ENCODE measurements at places on chromosomes 7 and 10.

- no peak for DNase-seq
Observed at GRCh38 chr10:103757531-103758293, 97.7 kb downstream of the SH3PXD2A start.

DNA sequence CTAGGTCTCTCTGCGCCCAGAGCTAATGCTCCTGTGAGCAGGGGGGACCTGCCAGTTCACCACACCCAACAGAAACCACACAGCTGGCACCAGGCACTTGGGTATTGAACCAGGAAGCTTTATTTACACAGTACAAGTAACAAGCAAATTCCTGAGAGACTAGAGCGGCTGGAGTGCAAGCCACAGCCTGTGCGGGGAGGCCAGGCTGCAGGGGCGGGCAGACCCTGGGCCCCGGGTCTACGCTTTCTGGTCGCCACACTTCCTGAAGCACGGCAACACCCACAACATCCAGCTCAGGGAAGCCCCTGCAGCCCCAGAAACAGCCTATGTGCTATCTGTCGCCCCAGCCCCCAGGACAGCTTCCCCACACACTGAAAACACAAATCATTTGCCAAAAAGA lies 125.0 kb downstream of the FAM53B start:
- peak; percentile 68 for DNase-seq

DNA sequence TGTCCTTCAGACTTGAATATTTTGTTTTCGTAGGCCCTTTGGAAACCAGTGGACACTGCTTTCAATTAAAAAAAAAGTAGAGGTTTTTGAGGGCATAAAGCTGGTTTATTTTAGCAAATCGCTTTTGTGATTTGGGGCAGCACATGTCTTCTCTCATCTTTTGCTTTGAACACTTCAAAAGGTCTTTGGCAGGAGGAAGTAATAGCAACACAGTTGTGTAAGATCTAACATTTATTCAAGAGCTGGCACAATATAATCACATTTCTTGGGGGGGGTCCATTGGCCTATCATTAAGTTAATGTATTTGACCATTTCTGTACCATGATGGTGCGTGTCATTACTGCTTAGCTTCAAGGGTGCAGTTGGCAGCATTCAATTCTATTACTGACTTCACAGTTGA lies 42.4 kb downstream of the DYNC1I1 start:
- no peak for DNase-seq

- DNase-seq, result no peak
Observed at GRCh38 chr7:4450483-4450882, 231.6 kb upstream of the FOXK1 start.

- DNase-seq, result no peak
Observed at GRCh38 chr10:126177417-126178030, 210.8 kb downstream of the ADAM12 start.

- no peak for DNase-seq
Observed at GRCh38 chr7:79268730-79269129, 184.7 kb downstream of the MAGI2 start.

DNA sequence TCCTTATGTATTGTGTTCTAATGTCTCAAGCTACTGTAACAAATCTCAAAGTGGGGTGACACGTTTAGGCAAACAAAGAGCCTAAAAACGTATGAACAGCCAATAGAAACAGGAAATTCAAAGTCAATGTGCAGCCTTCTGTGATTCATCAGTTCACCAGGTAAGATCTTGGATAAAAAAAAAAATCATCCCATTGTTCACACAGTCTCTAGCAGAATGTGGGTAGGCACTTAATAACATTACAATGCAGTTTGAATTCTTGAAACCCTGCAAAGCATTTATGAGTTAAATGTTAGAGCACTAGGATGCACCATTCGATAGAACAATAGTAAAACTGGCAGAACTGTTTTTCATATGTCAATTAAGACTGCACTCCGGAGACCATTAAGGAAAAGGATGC lies 88.2 kb upstream of the HDAC9 start:
- DNase-seq, result no peak

- DNase-seq, result no peak
Observed at GRCh38 chr10:89853781-89854191, 152.4 kb downstream of the KIF20B start.

DNA sequence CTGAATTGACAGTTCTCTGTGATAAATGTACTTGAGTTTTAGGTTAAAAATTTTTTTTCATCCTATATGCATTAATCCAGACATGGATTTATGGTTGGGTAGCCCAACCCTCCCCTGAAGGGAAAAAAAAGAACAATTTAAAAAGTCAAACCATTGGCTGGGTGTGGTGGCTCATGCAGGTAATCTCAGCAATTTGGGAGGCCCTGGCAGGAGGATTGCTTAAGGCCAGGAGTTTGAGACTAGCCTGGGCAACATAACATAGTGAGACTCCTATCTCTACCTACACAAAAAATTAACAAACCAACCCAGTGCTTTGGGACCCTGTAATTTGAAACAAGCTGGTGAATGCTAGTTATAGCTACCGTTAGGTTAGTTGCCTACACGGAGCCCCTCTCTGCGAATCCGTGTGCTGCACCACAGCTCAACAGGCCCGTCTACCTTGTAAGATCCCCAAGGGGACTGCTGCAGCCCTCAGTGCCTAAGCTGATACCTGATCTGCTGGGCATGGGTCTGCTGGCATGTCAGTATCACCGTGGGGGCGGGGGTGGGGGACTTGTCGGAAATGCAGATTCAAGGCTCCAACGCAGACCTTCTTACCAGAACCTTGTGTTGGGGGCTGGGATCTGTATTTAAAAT lies 32.8 kb downstream of the TSPAN14 start:
- DNase-seq, result no peak

- no peak for DNase-seq
Observed at GRCh38 chr10:13959443-13960359, 371.0 kb downstream of the FRMD4A start.

DNA sequence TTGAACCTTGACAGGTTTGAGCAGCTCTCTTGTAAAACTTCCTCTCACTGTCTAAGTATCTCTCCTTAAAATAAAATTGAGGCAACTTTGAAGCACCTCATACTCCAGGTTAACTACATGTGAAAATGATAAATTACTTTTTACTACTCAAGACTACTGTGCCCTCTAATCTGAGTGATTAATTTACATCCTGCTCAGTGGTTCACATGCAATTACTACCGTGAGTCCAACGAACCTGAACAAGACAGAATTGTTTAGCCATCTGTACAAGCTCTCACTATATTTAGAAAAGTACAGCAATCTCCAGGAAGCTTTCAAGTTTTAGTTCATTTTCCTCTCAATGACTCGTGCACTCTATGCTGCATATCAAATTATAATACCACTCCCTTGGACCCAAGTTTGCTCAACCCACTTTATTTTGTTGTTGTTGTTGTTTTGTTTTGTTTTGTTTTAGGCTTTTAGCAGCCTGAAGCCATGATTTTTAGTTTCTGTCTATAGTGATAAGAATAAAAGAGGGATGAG lies 21.2 kb downstream of the PDE1C start:
- DNase-seq, result no peak

DNA sequence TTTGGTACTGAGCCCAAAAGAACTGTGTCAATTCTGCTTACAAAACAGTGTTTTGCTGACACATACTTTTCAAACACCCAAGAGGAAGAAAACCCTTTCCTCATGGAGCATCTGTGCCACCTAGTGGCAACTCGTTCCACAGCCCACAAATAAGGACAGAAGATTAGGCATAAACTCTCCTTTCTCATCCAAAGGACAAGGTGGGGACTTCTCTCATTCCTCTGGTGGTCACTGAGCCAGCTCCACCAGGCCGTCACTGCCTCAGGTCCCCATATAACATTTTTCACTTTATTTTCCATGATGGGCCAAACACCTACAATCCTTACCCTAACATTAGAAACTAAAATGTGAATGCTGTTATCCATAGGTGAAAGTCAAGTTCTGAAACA lies 76.9 kb downstream of the RNF216 start:
- DNase-seq, result peak; percentile 65

DNA sequence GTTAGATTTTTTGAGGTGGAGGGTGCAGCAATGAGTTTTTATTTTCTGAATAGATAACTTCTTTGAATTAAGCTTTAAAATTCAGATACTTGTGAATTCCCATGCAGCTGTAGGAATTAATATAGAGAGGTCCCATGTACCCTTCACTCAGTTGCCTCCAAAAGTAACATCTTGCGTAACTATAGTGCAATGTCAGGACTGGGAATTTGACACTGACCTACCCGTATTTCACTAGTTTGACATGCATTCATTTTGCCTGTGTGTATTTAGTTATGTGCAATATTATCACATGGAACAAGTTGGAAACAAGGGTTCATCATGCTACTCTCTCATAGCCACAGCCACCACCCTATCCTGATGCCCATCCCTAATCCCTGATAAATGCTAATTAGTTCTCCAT lies 147.1 kb upstream of the IGFBP3 start:
- no peak for DNase-seq

- DNase-seq, result no peak
Observed at GRCh38 chr10:91210435-91210834, 10.0 kb upstream of the PCGF5 start.

DNA sequence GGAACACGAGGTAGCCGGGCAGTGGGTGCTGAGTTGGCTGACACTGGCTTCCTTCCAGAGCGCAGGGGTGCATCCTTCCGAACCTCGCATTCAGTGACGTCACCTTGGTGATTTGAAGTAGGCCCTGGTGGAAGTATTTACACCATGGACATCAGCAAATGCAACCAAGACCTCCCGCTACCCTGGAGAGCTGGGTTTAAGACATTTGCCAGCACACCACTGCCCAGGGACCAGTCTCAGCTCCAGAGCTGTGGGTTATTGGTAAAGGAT lies 106.4 kb upstream of the GPR26 start:
- DNase-seq, result peak; percentile 8

GRCh38 chr10:29535012-29535777 lies 99.6 kb downstream of the SVIL start:
- DNase-seq, result no peak

GRCh38 chr10:132449051-132449810 lies 52.2 kb downstream of the PWWP2B start:
- DNase-seq, result no peak

GRCh38 chr7:29684787-29685650 lies 121.3 kb upstream of the WIPF3 start:
- DNase-seq, result peak; percentile 45

- no peak for DNase-seq
Observed at GRCh38 chr7:5296015-5296610, 13.4 kb downstream of the SLC29A4 start.

DNA sequence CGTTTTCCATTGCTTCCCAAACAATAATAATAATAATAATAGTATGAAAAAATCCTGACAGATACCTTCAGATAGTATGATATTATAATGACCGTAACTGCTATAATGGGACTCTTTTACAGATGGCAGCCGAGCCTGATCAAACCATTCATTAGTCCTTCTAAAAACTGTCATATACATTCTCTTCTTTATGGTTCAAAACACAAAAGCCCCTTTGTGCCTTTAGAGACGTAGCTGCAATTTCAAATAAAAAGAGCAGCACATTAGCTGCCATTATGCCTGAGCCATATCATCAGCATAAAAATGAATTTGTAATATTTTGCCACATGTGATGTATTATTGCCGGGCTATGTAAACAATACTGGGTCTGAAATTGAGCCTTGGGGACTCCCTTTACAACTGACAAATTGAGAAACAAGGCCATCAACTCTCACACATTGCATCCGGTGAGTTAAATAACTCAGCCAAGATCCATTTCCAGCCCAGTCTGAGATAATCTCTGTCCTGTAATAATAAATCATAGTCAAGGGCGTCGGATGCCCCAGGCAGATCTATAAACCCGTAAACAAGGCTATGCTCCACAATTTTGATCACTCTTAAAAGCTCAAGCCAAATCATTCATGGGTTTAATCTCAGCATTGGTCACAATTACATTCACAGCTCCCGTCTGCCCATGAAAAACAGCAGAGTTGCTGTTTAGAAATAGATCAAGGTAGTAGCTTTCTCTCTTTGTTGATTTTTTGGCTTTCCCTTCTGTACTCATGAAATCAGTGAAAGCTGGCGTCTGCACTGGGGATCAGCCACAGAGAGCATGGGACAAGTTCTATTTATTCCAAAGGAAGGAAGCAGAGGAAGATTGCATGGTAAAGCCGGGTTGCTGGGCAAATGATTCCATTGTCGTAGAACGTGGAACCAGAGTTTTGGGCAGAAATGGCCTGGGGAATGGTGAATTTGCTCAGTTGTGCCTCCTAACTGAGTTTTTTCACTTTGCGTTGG lies 150.1 kb upstream of the BMPER start:
- DNase-seq, result no peak

DNA sequence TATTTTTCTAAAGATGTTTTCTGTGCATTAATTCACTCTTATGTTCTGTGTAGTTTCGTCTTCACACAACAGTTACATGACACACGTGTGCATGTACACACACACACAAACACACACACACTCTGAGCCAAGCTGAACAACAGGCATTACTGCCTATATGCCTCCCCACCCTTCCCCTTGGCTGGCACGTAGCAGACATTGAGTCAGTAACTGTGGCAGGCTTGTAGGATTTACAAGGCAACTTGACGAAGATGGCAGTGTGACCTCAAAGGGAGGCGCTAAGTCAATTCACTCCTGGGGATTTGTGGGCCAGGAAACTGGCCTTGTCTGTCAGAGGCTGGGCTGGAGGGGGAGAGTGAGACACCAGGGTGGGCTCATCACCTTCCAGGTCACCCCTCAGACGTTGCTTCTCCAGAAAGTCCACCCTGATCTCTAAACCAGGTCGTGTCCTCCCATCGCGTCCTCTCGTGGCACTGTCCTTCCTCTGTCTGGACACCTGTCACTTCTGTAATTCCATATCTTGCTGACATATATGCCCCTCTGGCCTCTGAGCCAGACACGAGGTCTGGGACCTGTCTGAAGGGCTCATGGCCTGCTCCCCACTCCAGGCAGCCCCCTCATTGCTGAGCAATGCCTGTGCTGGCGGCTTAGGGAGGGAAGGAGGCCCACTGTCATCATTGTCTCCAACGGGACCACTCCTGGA lies 41.1 kb upstream of the INPP5A start:
- no peak for DNase-seq

DNA sequence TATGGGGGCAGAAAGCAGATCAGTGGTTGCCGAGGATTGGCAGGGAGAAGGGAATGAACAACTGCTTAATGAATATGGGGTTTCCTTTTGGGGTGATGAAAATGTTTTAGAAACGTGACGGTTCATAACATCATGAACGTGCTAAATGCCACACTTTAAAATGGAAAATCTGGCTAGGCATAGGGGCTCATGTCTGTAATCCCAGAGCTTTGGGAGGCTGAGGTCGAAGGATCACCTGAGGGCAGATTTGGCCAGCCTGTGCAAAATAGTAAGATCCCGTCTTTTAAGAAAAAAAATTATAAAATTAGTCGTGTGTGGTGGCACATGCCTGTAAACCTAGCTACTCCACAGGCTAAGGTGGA lies 3.1 kb downstream of the FAM3C start:
- DNase-seq, result no peak

Measured in GM13976 (cell line).